ENCODE measurements at places on chromosomes 13 and 19.

- DNase-seq, result no peak
These were observed 2100.5 kb upstream of the PCDH20 start for GRCh38 chr13:63516124-63516523.

GRCh38 chr19:32613008-32613407, 32.0 kb downstream of the PDCD5 start:
- DNase-seq, result no peak

DNA sequence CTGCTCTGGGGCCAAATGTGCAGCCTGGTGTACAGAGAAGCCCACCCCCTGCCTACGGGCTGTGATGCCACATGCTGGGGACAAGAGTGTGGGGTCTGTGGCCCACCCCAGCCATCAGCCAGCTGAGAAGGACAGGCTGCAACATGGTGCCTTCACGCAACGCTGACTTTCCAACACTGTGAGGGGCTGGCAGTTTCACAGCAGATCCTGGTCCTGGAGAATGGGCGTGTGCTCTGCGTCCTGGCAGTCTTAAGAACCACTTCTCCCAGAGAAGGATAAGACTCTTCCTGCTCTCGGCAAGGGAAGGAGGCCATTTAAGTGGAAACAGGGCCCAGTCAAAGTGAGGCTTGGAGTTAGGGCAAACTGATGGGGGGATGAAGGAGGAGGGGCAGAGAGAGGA, 4.6 kb downstream of the LRRC4B start:
- no peak for DNase-seq

DNA sequence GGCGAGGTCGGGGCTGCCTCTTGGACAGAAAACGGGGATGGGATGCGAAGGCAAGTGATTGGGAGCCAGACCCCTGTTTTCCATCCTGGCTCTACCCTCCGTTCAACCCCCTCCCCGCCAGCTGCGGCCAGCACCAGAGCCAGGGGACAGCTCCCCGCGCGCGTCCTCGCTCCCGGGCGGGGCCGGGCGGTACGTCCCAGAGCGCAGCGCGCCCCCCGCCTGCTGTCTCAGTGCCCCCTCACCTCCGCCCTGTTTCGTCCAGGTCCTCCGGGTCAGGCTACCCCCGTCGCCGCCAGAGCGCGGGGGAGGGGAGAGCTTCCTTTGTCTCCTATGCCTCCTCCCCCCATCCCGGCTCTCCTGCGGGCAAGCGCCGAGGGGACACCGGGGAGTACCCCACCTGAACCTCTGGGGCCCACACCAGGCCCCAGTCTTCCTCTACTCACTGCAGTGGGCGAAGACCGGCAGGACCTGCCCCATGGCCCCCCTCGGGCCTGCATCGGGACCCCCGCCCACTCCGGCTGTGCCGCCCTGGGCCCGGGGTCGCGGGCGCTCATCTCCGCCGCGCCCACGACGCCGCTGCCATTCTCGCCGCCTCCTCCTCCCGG, 396 bp downstream of the RTN2 start:
- peak; percentile 70 for DNase-seq

- DNase-seq, result no peak
These were observed 15.8 kb downstream of the GPR180 start for GRCh38 chr13:94617389-94618000.

DNA sequence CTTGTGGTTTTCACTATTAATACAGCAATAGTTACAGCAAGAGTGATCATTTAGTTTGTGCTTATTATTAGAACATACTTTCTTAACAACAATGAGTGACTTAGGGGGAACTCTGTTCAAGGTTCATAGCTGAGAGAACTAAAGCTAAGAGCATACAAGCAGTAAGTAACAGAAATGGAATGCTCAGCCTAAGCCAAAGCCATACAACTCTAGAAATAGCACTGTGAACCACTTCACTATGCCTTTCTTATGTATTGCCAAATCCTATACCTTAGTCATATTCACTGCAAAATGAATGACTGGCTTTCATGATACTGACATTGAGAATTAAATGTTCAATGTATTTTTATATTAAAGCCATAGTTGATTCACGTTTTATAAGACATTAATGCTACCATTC, 599.7 kb upstream of the SLITRK1 start:
- no peak for DNase-seq

GRCh38 chr13:46845146-46845545, 48.2 kb upstream of the ESD start:
- no peak for DNase-seq

GRCh38 chr13:105345131-105345530, 1190.3 kb downstream of the EFNB2 start:
- DNase-seq, result no peak

- DNase-seq, result no peak
These were observed 12.7 kb downstream of the NPAS1 start for GRCh38 chr19:47032171-47032811.

- DNase-seq, result no peak
These were observed 16.6 kb downstream of the LMO7 start for GRCh38 chr13:75652726-75653125.

DNA sequence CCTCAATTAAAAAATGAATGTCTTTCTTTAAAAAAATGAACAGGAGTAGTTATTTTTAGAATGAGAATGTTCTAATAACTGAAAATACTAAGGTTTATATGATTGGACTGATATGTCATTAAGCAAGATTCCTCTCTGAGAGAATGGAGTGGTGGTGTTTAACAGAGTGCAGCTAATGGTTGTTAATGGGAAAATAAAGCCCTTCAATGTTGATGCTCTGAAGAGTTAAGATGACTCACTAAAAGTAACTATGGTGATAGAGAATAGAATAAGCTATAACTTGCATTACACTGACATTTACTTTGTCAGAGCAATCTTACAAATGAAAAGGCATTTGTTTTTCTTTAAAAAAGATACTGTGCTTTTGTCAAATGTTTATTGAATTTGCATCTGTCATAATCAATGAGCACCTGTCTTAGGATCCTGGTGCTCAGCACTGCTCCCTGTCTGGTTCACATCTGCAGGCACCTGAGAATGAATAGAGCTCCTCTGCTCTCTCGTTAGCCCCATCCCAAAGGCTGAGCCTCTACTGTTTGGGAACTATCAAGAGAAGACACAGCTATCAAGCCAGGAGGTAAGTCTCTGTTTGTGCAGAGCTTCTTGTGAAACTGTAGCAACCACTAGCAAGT, 15.1 kb downstream of the PABPC3 start:
- DNase-seq, result no peak

- no peak for DNase-seq
These were observed 88.7 kb downstream of the SLC10A2 start for GRCh38 chr13:102977471-102977870.

DNA sequence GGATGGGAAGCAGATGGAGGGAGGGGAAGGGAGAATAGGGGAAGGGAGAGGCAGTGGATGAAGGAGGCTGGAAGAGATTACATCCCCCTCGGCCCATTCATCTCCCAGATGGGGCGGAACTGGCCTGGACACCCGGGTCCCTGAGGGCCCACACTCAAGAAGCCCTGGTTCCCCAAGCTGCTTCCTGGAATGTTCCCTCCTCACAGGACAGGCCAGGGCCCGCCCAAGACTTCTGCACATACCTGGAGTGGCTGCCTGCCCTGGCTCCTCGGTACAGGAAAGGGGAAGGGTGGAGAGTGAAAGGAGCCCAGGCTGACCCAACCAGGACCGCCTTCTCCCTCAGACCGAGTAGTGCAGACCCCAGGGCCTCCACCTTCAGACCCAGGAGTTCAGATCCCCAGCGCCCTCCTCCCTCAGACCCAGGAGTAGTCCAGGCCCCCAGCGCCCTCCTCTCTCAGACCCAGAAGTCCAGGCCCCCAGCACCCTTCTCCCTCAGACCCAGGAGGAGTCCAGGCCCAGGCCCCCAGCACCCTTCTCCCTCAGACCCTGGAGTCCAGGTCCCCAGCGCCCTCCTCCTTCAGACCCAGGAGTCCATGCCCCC, 489 bp downstream of the NTF4 start:
- DNase-seq, result no peak

DNA sequence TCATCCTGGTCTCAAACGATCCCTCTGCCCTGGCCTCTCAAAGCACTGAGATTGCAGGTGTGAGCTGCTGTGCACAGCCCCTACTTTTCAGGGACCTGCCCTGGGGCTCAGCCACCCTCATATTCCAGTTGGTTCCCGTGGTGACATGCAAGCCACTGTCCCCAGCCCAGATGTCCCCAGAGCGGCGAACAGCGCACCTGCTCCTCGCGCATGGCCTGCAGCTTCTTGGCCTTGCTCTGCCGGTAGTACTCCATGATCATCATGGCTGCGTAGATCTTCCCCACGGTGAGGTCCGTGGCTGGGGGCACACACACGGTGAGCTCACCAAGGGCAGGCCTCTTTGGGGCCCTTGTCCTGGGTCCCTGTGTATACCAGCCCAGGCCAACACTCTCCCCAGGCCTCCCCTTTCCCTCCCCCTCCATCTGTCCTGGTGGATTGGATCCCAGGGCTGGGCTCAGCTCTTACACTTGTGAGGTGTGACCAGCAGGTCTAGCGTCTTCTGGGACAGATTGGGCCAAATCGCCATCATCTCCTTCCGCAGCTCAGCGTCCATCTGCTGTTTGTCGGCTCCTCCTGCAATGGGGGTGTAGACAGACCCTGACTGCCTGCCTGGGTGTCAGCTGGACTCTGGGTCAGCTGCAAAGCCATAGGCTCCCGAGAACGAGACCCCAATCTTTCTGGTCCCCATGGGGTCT, 64.0 kb downstream of the IER2 start:
- no peak for DNase-seq

All from left hindlimb (tissue), 1 donor.